ENCODE measurements at places on chromosomes 6 and 20.

- DNase-seq = no peak
Measured at GRCh38 chr6:68675548-68675947, 40.5 kb downstream of the ADGRB3 start.

GRCh38 chr6:30981942-30982772 is 1.4 kb upstream of the MUC21 start:
- no peak for DNase-seq

GRCh38 chr6:11460001-11460668 is 77.4 kb upstream of the TMEM170B start:
- DNase-seq = no peak

DNA sequence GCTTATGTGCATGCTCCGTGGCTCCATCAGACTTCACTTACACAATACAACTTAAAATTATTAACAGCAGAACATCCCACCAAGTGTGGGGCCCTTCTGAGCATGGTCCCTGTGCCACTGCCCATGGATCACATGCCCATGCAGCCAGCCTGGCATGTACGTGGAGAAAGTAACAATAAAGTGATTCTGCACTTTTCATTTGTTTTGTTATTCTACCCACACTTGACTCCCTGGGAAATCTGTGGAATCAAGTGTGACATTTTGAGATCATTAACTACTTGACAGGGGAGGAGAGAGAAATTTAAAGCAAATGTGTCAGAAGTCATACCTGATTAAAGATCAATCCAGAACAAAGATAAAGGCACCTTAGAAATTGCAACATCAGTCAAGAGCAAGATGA is 112.0 kb downstream of the ISM1 start:
- no peak for DNase-seq

DNA sequence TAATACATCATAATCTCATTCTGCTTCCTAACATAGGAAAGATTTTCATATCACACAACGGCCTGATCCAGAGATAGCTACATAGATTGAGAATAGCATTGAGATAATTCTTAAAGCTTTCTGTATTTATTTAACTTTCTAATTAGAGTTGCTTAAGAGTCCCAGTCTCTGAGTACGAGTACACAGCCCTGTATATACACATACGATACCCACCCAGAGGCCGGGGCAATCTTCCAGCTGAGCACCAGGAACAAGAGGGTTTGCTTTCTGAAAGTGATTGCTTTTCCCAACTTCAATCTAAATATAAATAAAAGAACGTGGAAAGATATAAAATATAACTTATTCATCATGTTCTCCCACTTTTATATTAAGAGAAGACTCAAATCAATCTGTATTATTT is 313.8 kb downstream of the COL12A1 start:
- no peak for DNase-seq

GRCh38 chr20:38726804-38727606 is 2.7 kb downstream of the SLC32A1 start:
- no peak for DNase-seq

DNA sequence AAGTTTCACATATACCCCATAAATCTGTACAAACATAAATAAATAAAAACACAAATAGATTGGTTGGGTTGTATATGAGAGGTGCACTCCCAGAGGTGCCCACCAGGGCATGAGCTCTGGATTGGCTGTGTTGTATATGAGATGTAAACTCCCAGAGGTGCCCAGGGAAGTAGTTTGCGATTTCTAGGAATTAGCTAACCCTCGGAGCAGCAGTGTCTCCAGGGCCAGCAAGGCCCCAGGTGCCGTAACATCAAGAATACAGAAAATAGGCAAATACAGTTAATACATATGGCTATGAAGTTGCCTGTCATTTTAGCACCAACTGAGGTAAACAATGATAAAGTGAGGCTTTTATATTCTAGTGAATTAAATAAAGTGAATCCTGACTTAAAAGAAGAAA is 5.4 kb upstream of the GINM1 start:
- DNase-seq = peak; percentile 38

DNA sequence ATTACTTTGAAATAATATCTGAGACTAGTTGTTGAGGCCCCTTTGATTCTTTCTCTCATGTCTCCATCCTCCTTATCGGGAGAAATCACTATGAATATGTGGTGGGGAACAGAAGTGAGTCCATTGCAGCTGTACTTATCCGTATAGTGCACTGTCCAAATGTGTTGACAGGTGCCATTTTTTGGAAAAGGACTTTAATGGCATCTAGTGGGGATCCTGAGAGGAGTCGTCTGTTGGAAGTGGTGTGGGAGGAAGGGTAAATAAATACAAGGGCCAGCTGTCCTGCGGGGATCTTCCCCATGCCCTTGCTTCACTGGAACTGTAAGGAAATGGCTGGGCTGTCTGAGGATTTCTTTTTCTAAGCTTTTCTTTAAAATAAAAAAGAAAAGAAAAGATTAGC is 19.4 kb downstream of the TPX2 start:
- no peak for DNase-seq

GRCh38 chr20:33693289-33693688 is 7.1 kb upstream of the E2F1 start:
- no peak for DNase-seq

DNA sequence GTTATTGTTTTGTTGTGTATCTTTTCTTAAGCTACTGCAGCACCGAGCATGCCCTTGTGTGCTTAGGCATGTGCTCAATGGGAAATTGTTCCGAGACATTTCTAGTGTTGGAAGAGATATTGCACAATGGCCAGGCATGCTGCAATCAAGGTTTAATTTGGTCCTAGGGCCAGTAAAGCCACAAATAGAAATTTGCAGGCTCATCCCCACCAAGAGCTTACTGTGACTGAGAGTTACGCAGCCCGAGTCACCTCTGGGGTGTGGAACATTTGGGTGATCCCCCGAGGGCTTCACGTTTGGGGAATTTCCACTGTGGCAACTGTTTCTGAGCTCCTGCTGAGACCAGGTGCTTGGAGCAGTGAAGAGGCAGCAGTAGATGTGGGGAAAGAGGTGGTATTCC is 65.8 kb downstream of the ADTRP start:
- DNase-seq = no peak
